ENCODE measurements at places on chromosomes 2 and 18.

DNA sequence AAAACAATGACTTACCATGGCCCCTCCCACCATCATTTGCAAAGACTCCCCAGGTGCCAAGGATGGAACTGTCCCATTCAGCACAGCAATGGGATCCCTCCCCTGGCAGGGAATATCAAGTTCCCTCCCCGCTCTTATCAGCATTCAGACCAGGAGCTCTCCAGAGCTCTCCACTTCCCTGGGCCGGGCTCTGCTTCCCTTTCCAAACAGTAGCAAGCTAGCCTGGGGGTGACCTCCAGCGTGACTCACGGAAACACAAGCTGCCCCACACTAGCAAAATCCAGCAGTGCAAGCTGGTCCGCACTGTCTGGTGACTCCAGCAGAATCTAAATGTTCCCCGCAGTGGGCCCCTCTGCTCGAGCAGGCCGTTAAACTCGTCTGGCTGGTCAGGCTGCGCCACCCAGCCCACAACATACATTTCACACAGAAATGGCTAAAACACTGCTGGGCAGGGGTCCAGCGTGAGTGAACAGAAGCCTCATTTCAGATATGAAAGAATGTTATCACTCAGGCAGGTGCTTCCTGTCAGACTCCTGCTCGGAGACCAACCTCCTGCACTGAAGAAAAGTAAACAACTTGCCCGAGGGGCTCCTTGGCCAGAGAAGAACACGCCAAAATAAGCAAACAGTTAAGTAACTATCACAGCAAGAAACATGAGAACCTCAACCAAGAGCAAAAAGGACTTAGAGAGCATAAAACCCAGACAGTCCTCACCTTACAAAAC lies 33.9 kb downstream of the STAT1 start:
- DNase-seq = no peak

DNA sequence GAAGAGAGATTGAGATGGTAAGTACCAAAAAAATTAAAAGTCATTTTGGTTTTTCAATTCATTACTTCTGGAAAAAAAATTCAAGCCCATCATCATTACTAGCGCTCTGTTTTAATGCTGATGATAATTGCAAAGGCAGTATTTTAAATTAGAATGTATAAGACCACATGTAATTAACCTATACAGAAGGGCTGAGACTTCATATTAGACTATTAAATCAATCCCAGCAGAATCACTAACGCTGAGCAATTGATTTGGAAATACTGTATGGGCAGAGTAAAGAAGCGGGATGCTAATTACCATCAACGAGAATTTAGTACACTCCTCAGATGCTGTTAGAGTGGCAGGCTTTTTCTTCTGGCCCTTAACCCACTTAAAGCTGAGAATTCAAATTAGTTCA lies 165.0 kb downstream of the SLC4A3 start:
- DNase-seq = no peak

- no peak for DNase-seq
Measured at GRCh38 chr2:22703286-22703920, 681.6 kb upstream of the KLHL29 start.

- DNase-seq = no peak
Measured at GRCh38 chr2:36677996-36678605, 18.4 kb upstream of the VIT start.

DNA sequence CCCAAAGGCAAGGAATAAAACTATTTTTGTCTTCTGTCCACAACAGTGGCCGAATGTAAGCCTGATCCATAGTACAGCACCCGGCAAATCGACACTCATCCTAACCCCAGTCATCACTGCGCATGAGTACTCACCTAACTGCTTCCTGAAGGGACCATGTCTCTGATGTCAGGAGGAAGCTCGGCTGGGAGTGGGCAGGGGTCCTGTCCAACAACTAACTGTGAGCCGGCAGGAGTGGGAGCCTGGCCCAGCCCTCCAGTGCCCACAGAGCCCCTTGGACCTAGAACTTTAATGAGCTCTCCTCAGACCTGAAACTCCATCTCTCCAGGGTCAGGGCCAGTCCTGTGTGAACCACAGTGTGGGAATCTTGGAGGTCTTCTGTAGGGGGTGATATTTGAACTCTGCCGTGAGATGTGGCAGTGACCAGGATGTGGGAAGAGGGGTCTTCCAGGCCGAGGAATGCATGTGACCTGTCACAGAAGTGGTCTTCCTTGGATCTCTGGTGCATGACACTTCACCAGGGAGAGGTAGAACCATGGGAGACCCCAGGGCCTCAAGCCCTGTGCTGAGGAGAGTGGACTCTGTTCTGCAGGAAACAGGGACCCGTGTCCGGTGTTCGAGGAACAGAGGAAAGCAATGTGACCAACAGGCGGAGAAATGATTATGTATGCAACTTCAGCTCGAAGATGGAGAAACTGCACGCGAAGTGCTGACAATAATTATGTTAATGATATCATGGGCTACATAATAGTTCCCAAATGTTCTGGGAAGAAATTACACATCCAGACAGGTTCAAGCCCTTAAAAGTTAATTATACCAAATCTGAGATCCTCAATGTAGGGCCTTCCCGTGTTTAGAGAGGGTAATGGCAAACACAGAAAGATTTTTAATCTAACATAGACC lies 240.1 kb upstream of the HDAC4 start:
- DNase-seq = no peak

DNA sequence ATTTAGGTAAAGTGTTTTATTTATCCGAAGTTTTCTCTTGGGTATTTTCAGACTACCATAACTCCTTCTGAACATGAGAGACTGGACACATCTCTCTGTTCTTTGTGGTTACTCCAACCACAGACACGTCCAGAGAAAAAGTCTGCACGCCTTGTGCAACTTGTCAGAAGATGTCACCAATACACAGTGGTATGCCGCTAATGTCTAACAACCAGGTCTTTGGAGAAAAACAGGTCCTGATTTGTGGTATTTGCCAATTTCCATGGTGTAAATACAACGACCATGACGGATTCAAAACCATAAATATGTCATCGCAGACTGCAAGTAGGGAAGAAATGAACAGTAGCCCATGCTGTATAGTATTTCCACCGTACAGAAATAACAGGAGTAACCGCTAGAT lies 620.6 kb upstream of the ID2 start:
- DNase-seq = no peak

- DNase-seq = no peak
Measured at GRCh38 chr18:57733861-57734260, 69.3 kb downstream of the ATP8B1 start.

DNA sequence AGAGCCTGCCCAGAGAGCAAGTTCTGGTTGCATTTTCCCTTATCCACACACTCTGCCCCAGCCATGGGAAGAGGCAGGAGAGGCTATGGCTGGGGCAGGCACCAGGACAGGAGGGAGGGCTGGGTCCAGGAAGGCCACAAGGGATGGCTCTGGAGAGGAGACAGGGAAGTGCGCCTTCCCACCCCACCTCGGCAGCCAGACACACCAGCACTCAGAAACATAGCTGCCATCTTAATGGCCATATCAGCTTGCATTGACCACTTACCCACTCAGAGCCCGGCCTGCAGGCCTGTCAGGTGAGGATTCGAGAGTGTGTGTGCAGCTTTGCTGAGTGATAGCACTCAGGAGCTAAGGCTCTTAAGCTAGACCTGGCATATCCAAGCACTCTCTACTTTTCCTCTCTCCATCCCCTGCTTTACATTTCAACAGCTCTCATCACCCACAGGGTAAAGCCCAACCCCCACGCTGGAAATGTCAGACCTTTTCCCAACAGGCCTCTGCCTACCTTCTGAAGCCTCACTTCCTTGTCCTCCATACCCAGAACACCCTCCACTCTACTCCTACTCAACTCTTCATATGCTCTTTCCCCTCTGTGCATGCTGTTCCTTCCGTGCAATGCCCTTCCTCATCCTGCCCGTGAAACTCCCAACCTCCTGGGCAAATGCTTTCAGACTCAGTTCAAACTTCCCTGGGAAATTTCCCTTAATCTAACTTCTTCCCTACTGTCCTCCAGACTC lies 147.9 kb downstream of the TNS1 start:
- DNase-seq = no peak

- DNase-seq = no peak
Measured at GRCh38 chr2:198273660-198274059, 469.3 kb downstream of the PLCL1 start.

DNA sequence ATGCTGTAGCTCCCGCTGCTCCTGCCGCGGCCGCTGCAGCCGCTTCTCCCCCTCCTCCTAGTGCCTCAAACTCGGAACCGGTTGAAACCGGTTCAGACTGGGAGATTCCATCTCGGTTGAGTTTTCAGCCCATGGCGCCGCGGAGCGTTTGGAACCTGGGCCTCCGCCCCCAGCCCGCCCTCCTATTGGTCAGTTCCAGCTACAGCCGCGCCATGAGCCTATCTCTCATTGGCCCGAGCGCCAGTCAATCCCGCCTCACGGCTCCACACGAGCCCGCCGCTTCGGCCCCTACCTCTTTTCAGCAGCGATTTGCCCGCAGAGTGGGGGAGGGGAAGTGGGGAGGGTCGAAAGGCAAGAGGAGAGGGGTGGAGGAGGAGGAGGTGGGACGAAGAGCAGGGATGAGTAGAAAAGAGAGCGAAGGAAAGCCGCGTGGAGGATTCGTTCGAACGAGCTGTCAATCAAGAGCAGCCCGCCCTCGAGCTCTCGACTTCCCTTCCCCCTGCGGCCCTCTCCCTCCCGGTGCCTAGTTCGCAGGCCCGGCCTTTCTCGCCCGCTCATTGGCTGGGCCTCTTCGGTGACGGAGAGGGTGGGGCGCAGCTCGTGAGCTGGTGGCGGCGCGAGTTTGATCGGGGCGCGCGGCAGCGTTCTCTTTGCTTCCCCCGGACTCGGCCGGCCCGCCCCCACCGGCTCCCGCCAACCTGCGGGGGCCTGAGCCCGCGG lies at the start of gene XPO1:
TSS of gene XPO1 (minus strand) at position 157 of the 720 bp plus-strand sequence. CDS start 4,459 bp downstream, outside the sequence.
- peak; percentile 99 for DNase-seq

DNA sequence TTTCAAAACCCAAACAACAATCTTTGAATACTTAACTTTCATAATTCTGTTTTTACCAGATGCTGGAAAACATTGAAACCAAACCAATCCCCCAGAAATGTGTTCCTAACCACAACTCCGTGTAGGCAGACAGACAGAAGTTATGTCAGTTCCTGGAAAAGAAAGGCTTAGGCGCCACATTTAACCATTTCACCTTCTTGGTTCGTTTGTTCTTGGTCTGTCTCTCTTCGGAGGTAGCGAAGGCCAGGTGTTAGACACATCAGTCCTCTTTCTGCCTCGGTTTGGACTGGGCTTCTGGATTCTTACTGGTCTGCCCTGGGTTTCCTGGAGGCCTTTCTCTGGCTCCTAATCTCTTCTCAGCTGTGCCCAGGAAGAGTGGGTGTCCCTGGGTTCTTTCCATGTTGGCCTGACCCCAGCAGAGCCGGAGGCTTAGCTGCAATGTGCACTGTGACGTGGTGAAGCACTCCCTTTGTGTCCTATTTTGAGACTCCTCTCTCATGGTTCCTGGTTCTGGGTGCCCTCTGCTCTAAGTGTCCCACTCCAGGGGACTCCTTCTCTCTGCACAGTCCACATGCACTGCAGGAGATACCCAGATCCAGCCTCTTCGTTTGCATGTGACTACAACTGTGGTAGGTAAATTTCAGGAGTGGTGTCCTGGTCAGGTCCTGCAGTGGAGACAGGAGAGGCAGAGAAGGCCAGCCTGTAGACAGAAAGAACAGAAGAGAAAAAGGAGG lies 23.1 kb upstream of the RAB31 start:
- DNase-seq = no peak

DNA sequence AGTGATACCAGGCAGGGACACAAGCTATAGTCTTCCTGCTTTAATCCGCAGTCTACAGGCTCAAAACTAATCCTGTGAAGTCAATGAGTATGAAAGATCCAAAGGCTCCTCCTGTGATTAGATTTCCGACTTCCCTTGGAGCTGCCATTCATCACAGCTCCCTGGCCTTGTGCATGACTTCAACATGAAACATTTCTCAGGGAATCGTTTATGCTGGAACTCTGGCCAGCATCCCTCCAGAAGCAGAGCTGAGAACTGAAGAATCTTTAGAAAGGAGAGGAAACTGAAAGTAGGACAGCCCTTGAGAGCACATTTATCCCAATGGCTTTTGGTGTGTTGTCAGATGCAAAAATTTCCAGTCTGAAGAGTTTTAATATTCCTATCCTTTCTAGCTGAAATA lies 84.3 kb upstream of the SESTD1 start:
- no peak for DNase-seq

DNA sequence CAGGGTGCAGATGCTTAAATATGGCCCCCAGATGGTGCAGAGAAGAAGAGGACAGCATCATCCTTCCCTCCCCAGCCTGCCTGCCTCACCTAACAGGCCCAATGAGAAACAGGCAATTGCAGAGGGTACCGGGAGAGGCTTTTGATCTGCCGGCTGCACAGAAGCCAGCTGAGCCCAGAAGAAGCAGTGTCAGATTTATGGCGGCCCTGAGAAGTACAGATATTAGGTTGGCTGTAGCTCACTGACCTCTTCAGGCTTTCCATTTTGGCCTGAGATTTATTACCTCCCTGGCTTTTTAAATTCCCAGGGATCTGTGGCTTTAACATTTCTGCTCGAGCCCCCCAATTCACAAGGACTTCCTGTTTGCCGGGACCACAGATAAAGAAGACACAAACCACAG lies 278.7 kb downstream of the EN1 start:
- DNase-seq = no peak

Measured in activated T-cell treated with anti-CD3 and anti-CD28 coated beads for 24 hours (primary cell).